Tracheal epithelial cell (primary cell): ENCODE measurements at places on chromosomes 12 and 14. TPM values are rescaled to one million over a fixed set of nuclear protein-coding genes. Genes with fewer than 3 reads are reported as not detected.

The TRPV4 gene
- total RNA-seq: 0.72 and 1.7 TPM in 2 replicates

The TTC6 gene
- under 0.01 and 0.21 TPM in 2 replicates for total RNA-seq

The GUCY2C gene
- not detected in 2 replicates for total RNA-seq

The PTGDR gene
- total RNA-seq: under 0.01 TPM in 1 of 2 replicates, not detected in the other

The CLEC2A gene
- total RNA-seq: not detected in 2 replicates

The NPAS3 gene
- total RNA-seq: under 0.01 and 0.24 TPM in 2 replicates

The MYF6 gene
- total RNA-seq: not detected in 2 replicates

The TBX5 gene
- not detected in 2 replicates for total RNA-seq

The BIN2 gene
- total RNA-seq: not detected in 2 replicates

The CAPZA3 gene
- total RNA-seq: 0.24 TPM in 1 of 2 replicates, not detected in the other

The MAX gene
- total RNA-seq: 27.5 and 41.7 TPM in 2 replicates

The SVOP gene
- total RNA-seq: not detected in 2 replicates

The C1R gene
- 1.1 and 8.0 TPM in 2 replicates for total RNA-seq

The ZC2HC1C gene
- total RNA-seq: 0.24 and 0.64 TPM in 2 replicates

The SDR9C7 gene
- not detected in 2 replicates for total RNA-seq

The SMCO3 gene
- total RNA-seq: not detected in 2 replicates

The HOXC12 gene
- total RNA-seq: not detected in 2 replicates
